ENCODE measurements at places on chromosomes 5 and 9. TPM values are rescaled to one million over a fixed set of nuclear protein-coding genes. Genes with fewer than 3 reads are reported as not detected.

The ANXA1 gene
- total RNA-seq = 684 TPM

The SHB gene
- 10.4 TPM for total RNA-seq

The FAM240B gene
- total RNA-seq = not detected

The GGTA1 gene
- not detected for total RNA-seq

The NSMF gene
- 19.0 TPM for total RNA-seq

The ERP44 gene
- 9.6 TPM for total RNA-seq

The HTR1A gene
- not detected for total RNA-seq
